NCI-H2029 (cell line): ENCODE measurements at places on chromosomes 2 and 18.

DNA sequence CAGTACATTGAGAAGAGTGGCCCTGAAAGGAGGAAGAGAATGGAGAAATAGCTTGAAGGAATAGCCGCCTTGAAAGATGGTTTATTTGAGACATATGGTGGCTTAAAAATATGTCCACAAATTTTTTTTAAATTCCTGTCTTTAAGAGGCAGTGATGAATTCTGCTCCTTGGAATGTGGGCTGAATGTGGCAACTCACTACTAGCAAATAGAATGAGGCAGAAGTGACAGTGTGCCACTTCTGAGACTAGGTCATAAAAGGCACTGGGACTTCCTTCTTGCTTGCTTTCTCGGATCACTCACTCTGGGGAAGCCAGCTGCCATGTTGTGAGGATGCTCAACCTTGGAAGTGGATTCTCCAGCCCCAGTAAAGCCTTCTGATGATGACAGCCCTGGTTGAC, 67.0 kb downstream of the FAM161A start:
- no peak for DNase-seq

DNA sequence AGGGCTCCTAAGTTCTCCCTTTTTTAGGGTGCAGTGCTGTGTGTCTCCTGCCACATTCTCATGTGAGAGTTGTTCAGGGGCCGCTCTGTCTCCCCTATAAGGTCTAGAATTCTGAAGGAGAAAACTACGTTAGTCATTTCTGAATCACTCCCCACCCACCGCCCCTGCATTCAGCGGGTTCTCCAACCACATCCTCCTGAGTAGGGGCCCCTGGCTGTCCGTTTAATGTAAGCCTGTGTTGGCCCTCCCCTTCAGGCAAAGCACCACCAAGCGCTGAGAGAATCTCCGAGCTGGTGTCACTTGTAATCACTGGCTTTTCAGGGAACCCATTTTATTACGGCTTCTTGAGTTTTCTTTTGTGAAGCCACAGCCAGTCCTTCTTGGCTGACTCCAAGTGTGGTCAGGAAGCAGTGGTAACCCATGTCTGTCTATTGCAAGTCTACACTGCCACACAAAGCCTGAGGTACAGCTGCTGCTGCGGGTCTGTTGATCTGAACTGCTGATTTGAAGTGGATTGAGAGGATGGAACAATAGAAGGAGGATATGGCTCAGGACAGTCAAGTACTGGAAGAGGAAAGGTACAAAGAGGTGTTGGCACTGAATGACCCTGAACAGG, 16.9 kb downstream of the LCT start:
- DNase-seq: peak; percentile 72

DNA sequence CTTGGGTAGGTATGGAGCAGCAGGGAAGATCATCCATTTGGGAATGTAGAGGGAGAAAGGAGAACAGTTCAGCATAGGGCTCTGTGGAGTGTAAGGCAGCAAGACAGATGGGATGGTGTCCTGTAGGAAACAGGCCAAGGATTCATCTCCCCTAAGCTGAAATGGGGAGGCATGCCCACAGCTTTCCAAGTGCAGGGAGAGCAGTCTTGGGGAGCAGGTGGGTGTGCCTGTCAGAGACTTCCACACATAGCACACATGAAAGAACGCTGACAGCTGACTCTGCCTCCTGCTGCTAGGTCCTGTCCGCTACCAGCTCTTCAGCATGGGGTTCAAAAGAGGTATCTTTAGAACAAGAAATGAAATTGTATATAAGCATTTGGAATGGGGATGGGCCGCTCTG, 9.0 kb downstream of the SETBP1 start:
- DNase-seq: no peak

DNA sequence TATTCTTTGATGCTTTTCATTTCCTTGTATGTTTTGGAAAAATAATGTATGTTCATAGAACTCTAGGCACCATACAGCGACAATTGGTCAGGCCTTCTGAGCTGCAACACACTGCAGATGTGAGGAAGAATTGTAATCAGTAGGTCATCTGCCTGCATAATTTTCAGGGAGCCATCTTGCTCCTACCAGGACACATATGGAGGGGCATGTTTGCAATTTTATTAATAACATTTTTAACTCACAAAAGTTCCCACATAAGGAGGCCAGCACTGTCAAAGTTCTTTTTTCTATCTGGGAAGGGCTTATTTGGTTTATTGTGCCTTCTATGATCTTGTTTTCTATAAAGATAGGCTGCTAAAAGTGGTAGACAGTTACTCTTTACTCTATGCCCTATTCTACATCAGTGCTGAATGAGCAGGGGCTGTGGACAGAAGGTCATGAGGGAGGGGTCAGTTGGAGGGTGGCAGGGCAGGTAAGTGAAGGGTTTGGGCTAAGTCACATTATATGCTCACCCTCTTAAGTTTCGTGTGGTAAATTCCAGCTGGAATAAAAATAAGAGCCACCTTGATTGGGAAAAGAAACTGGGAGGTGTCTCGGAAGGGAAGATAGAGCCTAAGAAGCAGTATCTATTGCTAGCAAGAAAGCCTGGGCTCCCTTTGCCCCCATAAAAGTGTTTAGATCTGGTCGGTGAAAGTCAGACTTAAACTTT, 126.3 kb downstream of the PLCL1 start:
- DNase-seq: no peak

- DNase-seq: no peak
Observed at GRCh38 chr2:70261501-70261900, 3.6 kb downstream of the PCYOX1 start.

GRCh38 chr18:46222093-46222492, 117.9 kb downstream of the HAUS1 start:
- no peak for DNase-seq

- peak; percentile 17 for DNase-seq
Observed at GRCh38 chr2:171530378-171530777, 8.1 kb downstream of the CYBRD1 start.

- peak; percentile 32 for DNase-seq
Observed at GRCh38 chr2:1837458-1837857, 93.1 kb upstream of the PXDN start.

GRCh38 chr2:121118951-121119350, 166.1 kb downstream of the TFCP2L1 start:
- no peak for DNase-seq

- DNase-seq: no peak
Observed at GRCh38 chr2:146392631-146393030, 1452.2 kb upstream of the ACVR2A start.

DNA sequence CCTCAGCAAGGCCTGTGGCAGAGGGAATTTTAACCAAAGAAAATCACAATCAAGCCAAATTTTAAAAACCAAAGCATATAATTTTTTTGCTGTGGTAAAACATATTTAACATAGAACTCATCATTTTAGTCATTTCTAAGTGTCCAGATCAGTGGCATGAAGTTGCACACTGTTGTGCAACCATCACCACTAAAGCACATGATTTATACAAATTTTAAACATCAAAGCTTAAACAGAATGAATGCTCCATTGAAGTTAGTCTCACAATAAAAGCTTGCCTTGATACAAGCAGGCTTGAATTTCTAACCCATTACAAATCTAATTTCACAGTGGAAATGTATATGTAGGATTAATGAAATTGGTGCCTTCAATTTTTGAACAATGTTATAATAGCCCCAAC, 31.2 kb downstream of the FTCDNL1 start:
- DNase-seq: no peak

DNA sequence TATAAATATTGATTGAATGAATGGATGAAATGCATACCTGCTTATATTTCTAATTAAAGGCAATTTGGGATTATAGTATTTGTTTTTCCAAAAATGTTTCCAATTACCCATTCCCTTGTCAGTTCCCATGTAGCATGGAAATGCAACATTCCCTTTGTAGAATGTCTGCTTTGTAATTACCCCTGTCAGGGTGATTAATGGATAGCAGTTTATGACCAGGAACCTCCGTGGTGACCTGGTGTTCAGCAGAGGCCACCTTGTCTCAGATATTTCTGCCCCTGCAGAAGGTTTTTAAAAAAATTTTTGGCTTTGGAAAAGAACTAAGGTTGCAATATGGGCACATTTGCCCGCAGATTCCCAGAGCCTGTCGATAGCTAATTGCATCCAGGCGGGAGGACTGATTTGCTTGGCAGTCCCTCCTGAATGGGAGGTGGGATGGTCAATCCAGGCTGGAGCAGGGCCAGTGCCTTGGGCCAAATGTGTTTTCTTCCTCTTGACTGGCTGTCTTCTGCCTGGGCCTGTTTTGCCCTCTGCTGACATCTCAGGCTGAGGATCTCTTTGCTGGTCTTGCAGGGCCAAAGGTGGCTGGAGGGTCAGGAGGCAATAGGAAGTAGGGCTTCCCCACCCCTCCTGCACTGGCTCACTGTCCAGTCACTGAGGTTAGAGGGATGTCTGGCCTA, 82.1 kb downstream of the TMEM182 start:
- DNase-seq: no peak

- no peak for DNase-seq
Observed at GRCh38 chr2:37720533-37721200, 49.2 kb upstream of the CDC42EP3 start.

DNA sequence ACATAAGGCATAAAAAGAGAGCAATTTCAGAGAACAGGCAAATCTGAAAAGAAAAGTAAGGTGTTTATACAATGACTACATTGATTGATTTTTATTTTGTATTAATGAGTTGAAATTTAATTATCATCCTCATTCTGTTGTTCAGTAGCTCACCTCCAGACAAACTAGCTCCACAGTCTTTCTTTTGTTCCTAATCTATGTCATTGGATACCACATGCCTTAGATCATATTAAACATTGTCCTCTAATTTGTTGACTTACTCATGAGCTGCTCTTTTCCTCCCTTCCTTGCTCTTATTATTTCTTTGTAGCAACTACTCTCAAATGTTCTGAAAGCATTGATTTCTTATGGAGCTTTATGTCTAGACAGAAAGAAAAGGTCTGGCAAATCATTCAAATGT, 185.5 kb upstream of the ZSWIM2 start:
- no peak for DNase-seq

GRCh38 chr18:60910534-60910933, 422.7 kb upstream of the CDH20 start:
- DNase-seq: no peak

DNA sequence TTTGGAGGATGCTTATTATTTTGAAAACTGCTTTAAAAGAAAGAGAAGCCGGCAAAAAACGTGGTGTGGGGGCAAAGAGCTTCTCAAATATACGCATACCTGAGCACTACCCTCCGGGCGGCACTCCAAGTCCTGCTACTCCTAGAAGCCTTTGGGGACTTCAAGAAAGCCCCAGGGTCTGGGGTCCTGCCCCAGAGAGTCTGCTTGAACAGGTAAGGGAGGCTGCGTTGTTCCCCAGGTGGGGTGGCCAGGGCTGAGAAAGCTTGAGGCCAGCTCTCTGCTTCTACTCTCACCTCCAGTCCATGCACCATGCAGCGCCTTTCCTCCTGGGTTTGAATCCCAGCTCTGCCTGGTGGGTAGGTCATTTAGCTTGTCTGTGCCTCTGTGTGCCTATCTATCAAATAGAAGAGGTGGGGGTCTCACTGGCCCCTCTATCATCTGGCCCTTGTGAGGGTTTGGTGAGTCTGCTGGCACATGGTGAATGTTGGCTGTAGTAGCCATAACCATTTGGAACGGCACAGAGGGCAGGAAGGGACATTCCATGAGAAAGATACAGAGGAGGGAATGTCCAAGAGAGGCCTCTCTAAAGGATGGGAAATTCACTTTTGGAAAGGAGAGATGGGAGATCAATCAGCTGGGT, 19.5 kb downstream of the MALL start:
- no peak for DNase-seq

DNA sequence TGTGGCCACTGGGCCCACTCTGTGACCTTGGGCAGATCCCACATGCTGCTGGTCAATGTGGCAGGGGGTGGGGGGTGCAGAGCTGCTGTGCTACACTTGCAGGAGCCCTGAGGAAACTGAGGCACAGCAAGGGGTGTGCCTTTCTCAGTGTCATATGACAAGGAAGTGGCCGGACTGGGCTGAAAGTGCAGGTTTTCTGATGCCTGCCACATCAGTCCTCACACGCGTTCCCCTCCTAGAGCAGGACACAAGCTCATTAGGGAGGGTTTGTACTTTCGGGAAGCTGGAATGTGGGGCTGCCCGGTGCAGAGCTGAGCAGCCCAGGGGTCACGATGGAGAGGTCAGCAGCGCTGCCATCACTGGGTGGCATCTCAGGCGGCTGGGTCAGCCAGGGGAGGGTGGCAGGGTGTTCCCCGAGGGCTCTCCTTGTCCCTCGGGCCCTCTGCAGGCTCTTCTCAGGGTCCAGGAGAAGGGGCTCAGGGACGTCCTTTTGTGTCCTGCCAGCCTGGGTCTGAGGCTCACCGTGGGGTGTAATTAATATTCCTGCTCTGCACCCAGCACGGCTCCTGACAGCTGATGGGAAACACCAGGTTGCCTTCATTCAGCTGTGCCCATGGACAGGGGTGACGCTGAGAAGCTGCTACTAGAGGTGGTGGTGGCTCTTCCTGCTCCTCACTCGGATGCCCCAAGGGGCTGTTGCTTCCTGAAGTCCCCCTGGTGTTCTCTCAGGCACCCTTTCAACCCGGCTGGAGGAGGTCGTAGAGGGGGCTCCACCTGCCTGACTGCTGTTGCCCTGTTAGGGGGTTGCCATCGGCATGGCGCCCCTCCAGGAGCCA, 62.1 kb upstream of the HDAC4 start:
- DNase-seq: no peak

DNA sequence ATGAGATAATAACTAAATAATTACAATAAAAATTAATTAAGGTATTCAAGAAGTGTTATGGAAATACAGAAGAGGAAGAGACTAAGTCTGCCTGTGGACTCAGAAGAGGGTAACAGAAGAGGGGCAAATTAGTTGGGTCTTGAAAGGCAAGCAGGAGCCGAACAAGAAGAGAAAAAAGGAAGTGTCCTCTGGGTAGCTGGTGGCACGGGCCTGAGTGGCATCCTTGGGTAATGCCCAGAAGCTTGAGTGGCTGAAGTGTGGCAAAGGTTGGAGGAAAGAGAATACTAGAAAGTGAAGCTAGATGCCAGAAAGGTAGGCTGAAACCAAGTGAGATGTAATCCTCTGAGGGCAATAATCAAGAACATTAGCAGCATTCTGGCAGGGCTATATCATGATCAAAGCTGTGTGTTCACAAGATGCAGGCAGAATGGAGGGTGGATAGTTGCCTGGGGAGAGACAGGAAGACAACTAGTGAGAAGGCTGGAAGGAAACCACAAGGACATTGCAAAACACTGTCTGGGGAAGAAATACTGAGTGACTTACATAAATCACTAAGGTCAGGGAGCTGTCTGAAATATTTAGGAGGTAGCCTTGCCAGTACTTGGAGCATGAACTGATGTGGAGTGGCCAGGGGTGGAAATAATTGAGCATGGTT, 16.2 kb downstream of the DOCK10 start:
- no peak for DNase-seq
